GM12891 (cell line): ENCODE measurements at places on chromosomes 13 and 19.

GRCh38 chr13:102913914-102914313 lies 68.1 kb downstream of the ERCC5 start:
- no peak for DNase-seq

GRCh38 chr19:1673645-1674292 lies 21.4 kb upstream of the TCF3 start:
- DNase-seq = no peak

DNA sequence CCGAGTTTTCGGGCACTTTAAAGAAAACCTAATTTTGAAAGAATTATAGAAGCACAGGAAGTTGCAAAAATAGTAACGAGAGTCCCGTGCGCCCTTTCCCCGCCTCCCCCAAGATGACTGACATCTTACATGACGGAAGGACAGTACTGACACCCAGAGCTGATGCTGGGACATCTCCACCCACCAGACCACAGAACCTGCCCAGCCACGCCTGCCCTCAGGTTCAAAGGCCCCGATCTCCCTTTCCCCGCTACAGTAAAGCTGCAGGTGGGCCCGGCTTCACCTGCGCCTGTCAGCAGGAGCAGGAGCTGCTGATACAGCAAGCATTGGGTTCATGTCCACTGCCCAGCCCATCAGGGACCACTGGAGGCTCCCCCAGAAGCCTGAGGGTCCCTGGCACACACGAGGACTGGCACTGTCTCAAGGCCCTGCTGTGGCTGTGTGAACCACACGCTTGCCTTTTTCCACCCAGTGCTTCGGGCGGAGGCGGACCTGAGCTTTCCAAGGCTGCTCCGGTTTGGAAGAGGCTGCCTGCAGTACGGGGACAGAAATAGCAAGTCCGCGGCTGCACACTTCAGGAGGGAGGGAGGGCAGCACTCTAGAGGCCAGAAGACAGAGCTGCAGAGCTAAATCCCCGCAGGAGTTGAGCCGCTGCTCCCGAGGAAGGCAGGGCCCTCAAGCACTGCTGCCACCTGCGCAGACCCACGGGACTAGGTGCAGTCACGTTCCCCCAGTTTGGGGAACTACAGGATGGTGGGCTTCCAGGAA lies 8.7 kb downstream of the MAP2K2 start:
- peak; percentile 89 for DNase-seq

- DNase-seq = no peak
These were observed 14.5 kb upstream of the SIGLEC14 start for GRCh38 chr19:51660975-51661600.
